Omental fat pad (tissue), 4 donors: ENCODE measurements at places on chromosomes 13 and 19.

DNA sequence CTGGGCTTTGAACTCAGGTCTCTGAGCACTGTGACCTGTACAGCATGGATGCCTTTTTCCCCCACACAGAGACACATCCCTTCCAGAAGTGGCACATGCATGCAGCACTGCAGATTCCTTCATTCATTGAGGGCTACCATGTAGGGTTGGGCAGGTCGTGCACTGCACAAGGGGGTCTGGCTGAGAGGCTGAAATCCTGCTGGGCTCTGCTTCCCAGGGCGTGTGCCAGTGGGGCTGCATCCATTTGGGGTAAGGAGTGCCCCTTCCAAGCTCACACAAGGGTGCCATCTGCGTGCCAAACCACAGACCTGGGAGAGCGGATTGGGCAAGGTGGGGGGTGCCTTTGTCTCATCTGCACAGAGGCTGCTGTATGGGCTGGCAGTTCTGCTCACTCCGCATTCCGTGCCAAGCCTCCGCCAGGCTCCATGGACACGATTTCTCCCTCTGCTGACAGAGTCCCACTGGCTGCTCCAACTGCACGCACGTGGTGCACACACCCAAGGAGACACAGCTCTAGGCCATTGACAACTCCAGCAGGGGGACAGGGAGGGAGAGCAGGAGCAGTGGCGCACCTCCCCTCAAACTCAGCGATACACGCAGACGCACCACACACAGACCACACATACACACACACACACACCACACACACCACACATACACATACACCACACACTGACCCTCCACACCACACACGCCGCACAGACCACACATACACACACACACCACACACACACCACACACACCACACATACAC is 4.5 kb upstream of the SHISA7 start:
- no peak for DNase-seq

GRCh38 chr13:42638886-42639285 is 64.9 kb downstream of the TNFSF11 start:
- DNase-seq: no peak

DNA sequence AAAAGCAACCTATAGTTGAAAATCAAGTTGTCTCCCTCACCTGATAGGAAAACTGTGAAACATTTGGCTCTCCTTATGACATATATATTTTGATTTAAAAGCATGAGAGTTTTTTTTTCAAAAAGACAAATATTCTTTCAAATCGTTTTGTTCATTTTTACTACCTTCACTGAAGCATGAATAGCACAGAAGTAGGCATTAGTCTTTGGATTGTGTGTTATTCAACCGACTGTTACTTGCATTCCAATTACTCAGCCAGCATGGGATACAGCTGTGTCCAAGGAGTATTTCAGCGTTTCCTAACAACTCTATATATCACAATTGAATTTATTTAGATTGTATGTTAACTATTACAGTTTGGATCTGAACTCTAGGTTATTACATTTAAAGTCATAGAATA is 135.2 kb downstream of the PCDH9 start:
- DNase-seq: no peak

DNA sequence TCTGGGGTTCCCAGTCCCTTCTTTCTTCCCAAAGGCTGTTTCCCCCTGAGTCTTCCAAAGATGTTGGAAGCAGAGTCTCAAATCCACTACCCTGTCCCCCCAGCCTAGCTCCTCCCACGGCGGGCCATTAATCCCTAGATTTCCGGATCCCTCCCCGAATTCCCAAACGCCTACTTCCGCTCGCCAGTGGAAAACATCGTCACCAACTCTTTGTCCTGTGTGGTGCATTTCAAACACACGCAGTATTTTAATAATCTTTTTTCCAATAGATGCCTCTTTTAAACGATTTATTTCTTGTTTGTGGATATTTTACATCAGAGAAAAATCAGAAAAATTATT is 610 bp downstream of the ZNF791 start:
- DNase-seq: peak; percentile 42

DNA sequence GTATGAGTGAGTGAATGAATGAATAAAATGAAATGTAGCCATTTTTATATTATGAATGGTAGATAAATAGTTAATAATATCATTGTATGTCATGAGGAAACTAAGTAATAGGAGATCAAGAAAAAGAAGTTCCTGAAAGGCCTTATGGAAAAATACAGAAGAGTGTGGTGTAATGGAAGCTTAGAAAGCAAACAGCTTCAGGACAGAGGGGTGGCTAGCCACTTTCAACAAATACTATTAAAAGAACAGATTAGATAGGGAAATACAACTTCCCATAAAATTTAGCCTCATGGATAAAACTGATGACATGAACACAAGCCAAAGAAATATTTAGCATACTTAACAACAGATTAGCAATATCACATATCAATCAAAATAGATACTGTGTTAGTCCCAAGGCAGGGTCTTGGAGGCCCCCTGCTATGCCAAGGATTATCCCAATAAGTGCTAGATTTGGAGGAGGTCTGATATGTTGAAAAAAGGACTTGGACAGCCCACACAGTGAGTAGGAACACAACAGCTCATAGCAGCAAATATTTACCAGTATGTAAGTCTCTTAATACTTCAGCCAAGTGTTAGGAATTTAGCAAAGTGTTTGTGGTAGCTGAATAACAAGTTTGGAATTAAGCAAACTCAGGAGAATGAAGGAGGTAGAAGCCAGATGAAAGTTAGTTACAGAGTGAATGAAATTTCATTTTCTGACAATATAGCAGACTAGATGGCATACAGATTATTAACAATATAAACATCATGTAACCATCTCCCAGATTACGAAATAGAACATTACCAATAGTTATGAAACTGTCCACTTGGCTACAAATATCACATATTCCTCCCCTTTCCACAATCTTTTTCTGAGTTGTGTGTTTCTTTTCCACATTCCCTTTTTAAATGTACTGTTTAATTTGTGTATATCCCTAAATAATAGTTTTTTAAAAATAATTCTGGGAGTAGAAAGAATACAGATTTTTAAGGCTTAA is 1632.0 kb downstream of the PCDH9 start:
- DNase-seq: no peak

DNA sequence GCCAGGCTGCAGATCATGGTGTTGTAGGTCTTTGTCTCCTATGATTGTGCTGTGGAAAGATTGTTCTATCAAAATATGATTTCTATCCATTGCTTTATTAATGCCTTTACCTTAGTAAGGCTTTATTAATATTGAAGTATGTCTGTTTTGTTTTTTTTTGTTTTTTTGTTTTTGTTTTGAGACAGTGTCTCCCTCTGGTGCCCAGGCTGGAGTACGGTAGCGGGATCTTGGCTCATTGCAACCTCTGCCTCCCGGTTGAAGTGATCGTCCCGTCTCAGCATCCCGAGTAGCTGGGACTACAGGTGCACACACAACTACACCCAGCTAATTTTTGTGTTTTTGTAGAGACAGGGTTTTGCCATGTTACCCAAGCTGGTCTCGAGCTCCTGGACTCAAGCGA is 7.7 kb downstream of the IRGC start:
- no peak for DNase-seq

DNA sequence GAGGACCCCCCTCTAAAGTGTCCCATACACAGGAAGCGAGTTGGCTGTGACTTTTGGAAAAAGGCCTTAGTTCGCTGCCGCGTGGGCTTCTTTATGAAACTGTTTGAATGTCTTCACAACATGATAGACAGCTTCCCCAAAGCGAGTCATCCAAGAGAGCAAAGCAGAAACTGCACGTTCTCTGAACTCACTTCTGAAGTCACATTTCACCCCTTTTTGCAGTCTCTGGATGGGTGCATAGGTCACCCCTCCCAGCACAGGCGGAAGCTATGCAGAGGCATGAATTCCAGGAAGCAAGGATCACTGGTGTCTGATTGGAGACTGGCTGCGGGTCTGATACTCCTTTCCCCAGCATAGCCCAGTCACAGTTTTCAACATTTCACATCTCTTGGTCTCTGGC is 10.6 kb downstream of the GPI start:
- no peak for DNase-seq

- no peak for DNase-seq
Observed at GRCh38 chr19:57759096-57759495, 10.4 kb upstream of the ZNF586 start.

DNA sequence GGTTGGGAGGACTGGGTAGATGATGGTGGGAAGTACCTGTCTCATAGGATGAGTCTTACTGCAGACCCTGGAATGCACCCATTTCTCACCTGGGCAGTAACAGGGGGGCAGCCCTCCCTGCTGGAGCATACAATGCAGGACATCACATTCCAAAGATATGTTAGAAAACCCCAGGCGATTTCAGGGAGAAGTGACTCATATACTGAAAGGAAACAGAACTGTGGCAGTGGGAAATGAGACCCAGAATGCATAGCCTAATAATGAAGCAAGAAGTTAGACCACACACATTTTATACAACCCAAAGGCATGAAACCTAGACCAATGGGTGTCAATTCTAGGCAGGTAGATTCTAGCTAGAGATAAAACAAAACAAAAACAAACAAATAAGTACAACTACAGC is 402.7 kb downstream of the IRS2 start:
- no peak for DNase-seq
